Osteoblast (primary cell): ENCODE measurements at places on chromosomes 1 and 21. TPM values are rescaled to one million over a fixed set of nuclear protein-coding genes. Genes with fewer than 3 reads are reported as not detected.

The PDE4DIP gene
- 203 and 283 TPM in 2 replicates for total RNA-seq

The CLIC6 gene
- under 0.01 TPM in 2 replicates for total RNA-seq

The DSCAM gene
- total RNA-seq = not detected in 2 replicates

The SLFNL1 gene
- 0.59 and 0.72 TPM in 2 replicates for total RNA-seq

The SIM2 gene
- total RNA-seq = 2.7 and 3.6 TPM in 2 replicates

The RIMKLA gene
- not detected in 2 replicates for total RNA-seq

The UBE2U gene
- total RNA-seq = not detected in 2 replicates

The ROR1 gene
- 46.9 and 52.5 TPM in 2 replicates for total RNA-seq

The BSND gene
- not detected in 2 replicates for total RNA-seq

The LCE6A gene
- total RNA-seq = not detected in 2 replicates

The SH3BP5L gene
- 23.6 and 25.3 TPM in 2 replicates for total RNA-seq

The OR2G6 gene
- not detected in 2 replicates for total RNA-seq

The RGS1 gene
- total RNA-seq = not detected in 2 replicates

The HLX gene
- 7.4 and 9.0 TPM in 2 replicates for total RNA-seq

The SCAMP3 gene
- total RNA-seq = 35.9 and 41.3 TPM in 2 replicates

The RUNX3 gene
- total RNA-seq = 1.8 and 3.6 TPM in 2 replicates

The TCHHL1 gene
- not detected in 2 replicates for total RNA-seq

The C1orf21 gene
- total RNA-seq = 17.0 and 25.0 TPM in 2 replicates

The ACTA1 gene
- total RNA-seq = not detected in 2 replicates

The PSEN2 gene
- total RNA-seq = 31.5 and 32.9 TPM in 2 replicates

The UBL4B gene
- total RNA-seq = 1.1 and 1.8 TPM in 2 replicates

The SPRR2B gene
- total RNA-seq = not detected in 2 replicates

The KIAA0040 gene
- 0.59 and 1.1 TPM in 2 replicates for total RNA-seq

The VANGL2 gene
- under 0.01 TPM in 1 of 2 replicates, not detected in the other for total RNA-seq

The OSBPL9 gene
- 87.9 and 96.4 TPM in 2 replicates for total RNA-seq

The RHCE gene
- 0.72 and 0.88 TPM in 2 replicates for total RNA-seq

The CD5L gene
- not detected in 2 replicates for total RNA-seq

The ATP5PF gene
- 36.2 and 43.9 TPM in 2 replicates for total RNA-seq

The BRDT gene
- not detected in 2 replicates for total RNA-seq

The NBPF26 gene
- total RNA-seq = 28.6 and 40.7 TPM in 2 replicates

The CCDC190 gene
- total RNA-seq = 0.88 and 1.1 TPM in 2 replicates

The CASQ1 gene
- 0.29 and 0.36 TPM in 2 replicates for total RNA-seq

The NMNAT2 gene
- total RNA-seq = 2.5 and 5.6 TPM in 2 replicates

The RIMS3 gene
- 3.5 and 6.2 TPM in 2 replicates for total RNA-seq

The RGS16 gene
- under 0.01 and 0.29 TPM in 2 replicates for total RNA-seq
